ENCODE measurements at places on chromosomes 6 and 20.

DNA sequence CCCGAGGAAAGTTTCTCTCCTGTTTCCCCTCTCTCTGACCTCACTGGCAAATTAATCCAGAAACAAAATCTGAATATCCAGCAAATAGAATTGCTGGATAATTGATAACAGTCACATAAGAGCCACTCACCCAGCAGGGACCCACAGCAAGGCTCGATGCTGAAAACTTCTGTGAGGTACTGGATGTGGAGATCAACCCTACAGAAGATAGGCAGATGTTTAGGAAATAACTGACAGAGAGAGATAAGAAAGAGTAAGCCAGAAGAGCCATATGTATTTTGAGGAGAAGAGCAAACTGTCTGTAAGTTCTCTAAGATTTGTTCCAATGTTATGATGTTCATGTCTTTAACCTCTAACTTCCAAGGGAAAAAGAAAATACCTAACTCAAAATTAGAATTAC, 59.7 kb downstream of the PKHD1 start:
- DNase-seq, result no peak

DNA sequence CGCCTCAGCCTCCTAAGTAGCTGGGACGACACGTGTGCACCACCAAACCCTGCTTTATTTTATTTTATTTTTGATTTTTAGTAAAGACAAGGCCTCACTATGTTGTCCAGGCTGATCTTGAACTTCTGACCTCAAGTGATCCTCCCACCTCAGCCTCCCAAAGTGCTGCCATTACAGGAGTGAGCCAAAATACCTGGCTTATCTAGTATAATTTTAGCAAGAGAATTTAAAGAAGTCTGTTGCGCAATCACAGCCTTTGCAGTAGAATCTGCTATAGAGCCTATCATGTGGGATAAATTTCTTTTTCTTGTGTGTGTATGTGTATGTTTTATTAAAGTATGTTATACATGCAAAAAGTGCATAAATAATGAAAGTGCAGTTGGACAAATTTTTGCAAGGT, 92.1 kb upstream of the ANKEF1 start:
- no peak for DNase-seq

DNA sequence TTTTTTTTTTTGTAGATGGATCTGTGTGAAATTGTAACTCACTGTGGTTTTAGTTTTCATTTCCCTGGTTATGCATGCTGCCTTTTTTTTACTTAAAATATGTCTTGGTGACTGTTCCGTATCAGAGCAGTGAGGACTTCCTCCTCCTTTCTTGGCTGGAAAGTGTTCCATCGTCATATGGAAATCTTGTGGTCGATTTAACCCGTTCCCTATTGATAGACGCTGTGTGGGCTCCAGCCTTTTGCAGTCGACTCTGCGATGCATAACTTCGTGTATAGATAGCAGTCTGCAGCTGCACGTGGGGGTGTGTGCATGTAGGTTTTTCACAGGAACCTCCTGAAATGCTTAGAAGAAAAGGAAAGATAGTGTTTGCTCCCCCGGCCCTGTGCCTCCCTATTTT, 28.1 kb upstream of the PNPLA1 start:
- no peak for DNase-seq

DNA sequence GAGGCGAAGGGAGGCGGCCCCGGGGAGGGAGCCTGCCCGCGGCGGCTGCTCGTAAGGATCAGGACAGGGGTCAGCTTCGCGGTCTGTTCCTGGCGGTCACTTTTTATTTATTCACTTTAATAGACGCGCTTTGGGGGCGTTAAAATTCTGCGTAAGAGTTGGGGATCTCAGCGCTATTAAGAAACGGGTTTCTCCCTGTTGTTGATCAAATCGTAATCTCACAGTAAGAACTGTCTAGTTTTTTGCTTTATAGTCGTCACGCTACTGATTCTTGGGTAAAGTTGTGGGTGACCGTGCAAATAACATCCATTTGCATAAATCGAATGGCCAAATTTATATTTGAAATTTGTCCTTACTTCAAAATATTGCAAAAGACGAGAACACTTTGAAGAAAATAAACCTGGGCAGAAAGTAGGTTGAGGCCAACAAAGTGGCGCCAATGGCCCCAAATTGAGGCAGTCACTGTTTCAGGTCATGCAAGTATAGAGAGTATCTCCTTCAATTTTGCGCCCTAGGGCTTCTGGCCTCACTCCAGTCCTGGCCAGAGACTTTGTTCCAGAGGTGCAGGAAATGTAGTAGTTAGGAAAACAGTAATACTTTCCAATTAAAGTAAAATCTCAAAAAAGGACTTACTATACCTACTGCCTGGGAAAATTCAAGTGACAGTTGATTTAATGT, 963 bp upstream of the RMND1 start:
- no peak for DNase-seq

DNA sequence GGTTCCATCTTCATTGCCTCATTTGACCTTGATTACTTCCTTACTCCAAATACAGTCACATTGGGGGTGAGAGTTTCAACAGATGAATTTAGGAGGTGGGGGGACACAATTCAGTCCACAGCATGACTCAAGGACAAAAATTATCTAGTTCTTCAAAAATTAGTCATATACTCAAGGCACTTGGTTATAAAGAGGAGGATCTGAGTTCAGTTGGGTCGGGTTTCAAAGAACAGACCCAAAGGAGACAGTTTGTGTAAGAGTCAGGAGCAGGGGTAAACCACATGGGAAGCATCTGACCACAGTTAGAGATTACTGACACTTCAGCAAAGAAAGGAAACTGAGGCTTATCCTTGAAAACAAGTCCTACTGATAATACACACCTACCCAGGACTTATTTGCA, 138.0 kb downstream of the TBC1D7 start:
- DNase-seq, result no peak

GRCh38 chr6:30495993-30496392, 6.7 kb downstream of the HLA-E start:
- DNase-seq, result no peak
